ENCODE measurements at places on chromosomes 1 and 21. TPM values are rescaled to one million over a fixed set of nuclear protein-coding genes. Genes with fewer than 3 reads are reported as not detected.

Gene TNFRSF9
- under 0.01 TPM for total RNA-seq

Gene GLIS1
- 1.5 TPM for total RNA-seq

Gene FYB2
- not detected for total RNA-seq

Gene KPRP
- total RNA-seq = not detected

Gene ADSS2
- 43.2 TPM for total RNA-seq

Gene SLFNL1
- 0.20 TPM for total RNA-seq

Gene ILDR2
- total RNA-seq = under 0.01 TPM

Gene SMPDL3B
- total RNA-seq = not detected

Gene IL6R
- 13.6 TPM for total RNA-seq

Data from subcutaneous preadipocyte (primary cell).